ENCODE measurements at places on chromosomes 3 and 15.

- no peak for DNase-seq
Measured at GRCh38 chr3:143529798-143530197, 318.5 kb downstream of the SLC9A9 start.

DNA sequence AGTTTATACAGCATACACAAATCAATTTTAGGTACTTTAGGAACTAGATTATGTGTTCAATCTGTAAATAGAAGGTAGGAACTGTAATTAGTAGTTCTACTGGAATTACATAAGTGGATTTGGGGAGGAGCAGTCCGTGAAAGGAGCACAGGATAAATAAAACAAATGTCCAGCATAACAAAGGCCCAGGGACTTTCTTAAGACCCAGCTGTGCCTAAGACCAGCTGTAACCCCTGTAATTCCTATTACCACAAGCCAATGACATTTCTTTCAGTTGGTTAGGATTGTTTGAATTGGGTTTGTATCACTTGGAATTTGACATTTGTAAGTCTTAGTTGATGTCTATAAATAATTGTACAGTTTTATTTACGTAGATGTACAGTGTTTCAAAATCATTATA is 4.8 kb upstream of the ZBTB20 start:
- no peak for DNase-seq

GRCh38 chr3:32310918-32311839 is 72.7 kb downstream of the CMTM8 start:
- DNase-seq = no peak

DNA sequence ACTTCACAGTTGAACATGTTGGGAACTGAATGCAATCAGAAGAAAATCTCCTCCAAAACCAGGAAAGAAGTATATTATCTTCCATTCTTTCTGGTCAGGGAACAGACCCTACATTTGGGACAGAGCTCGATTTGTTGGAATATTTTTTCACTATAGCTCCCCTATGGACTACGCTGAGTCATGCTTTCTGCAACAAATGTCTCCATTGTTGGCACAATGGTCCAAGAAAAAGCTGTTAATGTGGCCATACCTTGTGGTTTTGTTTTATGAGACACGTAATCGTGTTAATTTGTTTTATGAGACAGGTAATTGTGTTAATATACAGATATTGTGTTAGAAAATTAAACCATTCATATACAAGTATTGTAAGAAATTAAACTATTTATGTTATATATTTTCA is 101.4 kb downstream of the TGFBR2 start:
- no peak for DNase-seq

DNA sequence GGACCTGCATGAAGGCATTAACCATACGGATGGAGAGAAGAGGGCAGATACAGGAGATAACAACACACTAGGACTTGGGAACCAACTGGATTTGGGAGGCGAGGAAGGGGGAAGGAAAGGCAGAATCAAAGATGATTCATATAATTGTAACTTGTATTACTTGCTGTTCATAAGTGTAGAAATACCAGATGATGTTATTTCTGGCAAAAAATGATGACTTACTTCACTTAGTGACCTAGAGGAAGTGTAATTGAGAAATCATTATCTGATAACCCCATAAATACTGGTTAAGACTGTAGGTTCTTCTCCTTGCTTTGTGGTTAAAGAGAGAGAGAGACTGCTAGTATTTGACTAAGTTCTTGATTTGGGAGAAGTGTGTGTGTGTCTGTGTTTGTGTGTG is 50.5 kb upstream of the GK5 start:
- no peak for DNase-seq

GRCh38 chr3:106241593-106241992 is 372.8 kb upstream of the CBLB start:
- DNase-seq = no peak

GRCh38 chr3:64443546-64444381 is 218.5 kb upstream of the PRICKLE2 start:
- no peak for DNase-seq

- DNase-seq = no peak
Measured at GRCh38 chr15:49934487-49934886, 184.5 kb downstream of the ATP8B4 start.

- DNase-seq = no peak
Measured at GRCh38 chr15:81544385-81544784, 170.4 kb upstream of the TMC3 start.

GRCh38 chr3:13231781-13232666 is 158.8 kb upstream of the IQSEC1 start:
- no peak for DNase-seq

- DNase-seq = no peak
Measured at GRCh38 chr3:187918081-187918644, 172.9 kb upstream of the BCL6 start.

- DNase-seq = no peak
Measured at GRCh38 chr15:31587583-31587982, 260.9 kb downstream of the KLF13 start.

DNA sequence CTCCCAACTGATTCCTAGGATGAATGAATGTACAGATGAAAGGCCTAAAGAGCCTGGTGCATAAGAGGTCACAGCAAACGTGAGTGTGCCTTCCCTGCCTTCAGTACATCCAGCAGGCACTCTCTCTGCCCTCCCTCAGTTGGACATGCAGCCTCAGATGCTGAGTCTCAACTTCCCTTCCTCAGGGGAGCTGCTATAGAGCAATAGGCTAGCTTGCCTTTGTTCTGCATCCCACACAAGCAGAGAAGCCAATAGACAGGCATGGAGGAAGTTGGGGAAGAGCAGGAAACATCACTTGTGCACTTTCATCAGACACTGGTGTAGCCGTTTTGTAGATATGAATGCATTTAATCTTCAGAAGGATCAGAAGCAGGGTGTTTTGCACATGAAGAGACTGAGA is 147.5 kb upstream of the THBS1 start:
- no peak for DNase-seq

DNA sequence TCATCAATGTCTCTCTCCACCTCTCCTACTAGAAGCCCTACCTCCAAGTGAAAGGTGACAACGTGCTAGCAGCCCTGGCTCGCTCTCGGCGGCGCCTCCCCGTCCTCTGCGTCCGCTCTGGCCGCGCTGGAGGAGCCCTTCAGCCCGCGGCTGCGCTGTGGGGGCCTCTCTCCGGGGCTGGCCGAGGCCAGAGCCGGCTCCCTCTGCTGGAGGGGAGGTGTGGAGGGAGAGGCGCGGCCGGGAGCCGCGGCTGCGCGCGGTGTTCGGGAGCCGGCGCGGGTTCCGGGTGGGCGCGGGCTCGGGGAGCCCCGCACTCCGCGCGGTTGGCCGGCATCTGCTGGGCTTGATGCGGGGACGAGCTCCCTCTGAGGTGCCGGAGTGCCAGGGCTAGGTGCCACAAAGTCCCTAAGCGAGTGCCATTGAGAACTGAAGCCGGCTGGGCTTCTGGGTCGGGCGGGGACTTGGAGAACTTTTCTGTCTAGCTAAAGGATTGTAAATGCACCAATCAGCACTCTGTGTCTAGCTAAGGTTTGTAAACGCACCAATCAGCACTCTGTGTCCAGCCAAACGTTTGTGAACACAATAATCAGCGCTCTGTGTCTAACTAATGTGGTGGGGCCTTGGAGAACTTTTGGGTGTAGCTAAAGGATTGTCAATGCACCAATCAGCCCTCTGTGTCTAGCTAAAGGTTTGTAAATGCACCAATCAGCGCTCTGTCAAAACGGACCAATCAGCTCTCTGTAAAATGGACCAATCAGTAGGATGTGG is 84.8 kb upstream of the ARRDC4 start:
- no peak for DNase-seq

GRCh38 chr3:33125840-33126239 is 12.0 kb downstream of the CRTAP start:
- no peak for DNase-seq

DNA sequence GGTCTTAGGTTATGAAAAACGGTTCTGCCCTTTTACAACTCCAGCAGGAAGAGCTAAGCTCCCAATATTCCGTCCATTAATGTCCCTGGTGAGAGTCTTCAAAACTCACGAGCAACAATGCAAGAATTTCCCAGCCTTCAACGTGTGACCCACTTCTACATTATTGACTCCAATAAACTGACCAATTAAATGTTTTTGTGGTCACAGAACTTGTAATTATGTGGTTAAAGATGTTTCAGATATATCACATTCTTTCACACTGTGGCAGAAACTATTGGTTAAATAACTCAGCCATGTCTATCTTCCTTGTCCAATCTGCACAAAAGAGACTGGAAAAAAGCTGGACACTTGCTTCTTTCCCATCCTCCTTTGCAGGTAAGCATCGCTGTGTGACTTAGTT is 286.6 kb upstream of the ADAMTS9 start:
- no peak for DNase-seq

DNA sequence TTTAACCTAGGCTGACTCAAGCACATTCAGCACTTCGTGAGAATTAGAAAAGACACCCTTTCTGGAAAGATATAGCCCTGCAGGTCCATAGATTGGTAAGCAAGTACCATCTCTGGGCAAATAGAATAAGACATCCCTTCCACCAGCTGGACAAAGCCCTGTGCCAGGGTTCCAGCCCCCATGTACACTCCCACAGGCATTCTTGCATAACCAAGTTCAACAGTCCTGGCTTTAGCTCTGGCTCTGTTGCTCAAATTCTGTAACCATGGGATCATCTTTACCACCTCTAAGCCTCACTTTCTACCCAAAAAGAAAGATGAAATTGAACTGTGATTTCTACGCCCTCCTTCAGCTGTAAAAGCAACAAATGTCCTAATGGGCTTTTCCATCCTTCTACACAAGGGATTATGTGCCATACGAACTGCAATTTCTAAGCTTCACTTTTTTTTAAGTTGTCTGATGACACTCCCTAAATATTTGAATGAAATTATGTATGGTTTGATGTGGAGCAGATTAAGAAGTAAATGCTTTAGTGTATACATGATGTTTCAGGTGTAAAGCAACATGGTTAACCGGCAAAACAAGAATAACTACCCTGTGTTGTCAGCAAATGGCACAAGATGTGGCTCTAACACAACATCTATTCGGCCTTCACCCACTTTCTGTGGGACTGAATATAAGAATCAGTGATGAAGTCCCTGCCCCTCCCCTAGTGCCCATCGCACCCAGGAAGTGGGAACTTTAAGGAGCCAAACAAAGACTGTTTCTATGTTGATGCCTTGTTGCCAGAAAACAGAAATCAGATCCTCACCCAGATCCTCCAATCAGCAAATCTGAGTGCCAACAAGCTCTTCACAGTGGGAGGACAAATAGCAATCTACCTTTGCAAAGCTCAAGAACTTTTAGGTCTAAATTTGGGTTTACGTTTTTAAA is 165.7 kb downstream of the P3H2 start:
- DNase-seq = no peak

DNA sequence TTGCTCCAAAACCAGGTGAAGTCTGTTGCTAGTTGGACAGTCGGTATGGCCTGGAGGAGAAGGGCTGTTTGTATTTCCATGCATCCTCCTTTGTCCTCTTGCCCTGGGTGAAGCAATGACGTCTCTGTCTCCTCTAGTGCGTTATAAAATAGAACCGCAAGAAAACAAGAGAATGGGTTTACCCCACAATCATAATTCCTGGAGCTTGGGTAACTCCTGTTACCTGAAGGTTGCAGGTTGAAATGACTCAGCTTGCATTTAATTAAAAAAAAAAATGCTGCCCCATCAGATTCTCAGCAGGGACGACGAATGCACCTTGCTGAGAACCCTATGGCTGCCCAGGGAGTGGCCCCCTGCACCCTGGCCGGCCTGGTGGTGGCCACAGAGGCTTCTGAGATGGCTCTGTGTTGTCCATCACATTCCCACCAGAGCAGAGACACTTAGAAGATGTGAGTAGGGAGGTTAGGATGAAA is 228.2 kb upstream of the BHLHE40 start:
- no peak for DNase-seq

GRCh38 chr15:39461536-39462130 is 119.2 kb upstream of the THBS1 start:
- no peak for DNase-seq

DNA sequence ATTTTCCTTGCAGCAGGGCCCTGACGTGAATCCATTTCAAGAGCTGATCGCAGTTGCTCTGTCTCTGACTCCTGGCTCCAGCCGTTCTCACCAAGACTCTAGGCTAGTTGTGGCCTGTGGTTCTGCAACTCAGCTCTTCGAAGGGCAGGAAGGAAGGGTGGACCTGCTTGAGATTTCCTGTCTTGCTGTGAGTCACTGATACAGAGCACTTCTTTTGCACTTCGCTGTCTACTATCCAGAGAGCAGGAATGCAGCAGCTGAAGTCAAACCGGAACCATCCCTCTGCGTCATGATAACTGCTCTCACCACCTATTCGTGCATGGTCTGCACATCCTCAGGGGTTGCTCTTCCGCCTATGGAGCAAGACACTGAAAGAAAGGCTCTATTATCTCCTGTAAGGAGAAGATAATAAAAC is 59.7 kb downstream of the RAP2B start:
- peak; percentile 60 for DNase-seq

DNA sequence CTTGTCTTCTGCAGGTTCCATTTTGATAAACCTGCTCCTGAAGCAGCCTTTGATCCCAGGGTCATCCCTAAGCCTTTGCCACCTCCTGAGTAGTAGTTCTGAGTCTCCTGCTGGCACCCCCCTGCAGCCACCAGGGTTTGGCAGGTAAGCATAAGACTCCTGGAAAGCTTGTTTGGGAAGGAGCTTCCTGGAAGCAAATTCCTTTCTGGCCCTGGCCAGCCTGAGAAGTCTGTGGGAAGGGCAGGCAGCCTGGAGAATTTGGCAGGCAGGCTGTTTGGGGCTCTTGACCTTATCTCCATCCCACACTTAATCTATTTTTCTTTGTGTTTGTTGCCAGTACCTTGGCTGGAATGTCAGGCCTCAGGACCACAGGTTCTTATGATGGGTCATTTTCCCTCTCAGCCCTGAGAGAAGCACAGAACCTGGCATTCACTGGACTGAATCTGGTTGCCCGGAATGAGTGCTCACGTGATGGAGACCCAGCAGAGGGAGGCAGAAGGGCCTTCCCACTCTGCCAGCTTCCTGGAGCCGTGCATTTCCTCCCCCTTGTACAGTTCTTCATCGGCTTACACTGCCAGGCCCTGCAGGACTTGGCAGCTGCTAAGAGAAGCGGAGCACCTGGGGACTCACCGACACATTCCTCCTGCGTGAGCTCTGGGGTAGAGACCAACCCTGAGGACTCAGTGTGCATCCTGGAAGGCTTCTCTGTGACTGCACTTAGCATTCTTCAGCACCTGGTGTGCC is 13.4 kb downstream of the ATRIP start:
- DNase-seq = no peak

- peak; percentile 32 for DNase-seq
Measured at GRCh38 chr15:84955089-84955848, 26.4 kb upstream of the PDE8A start.

DNA sequence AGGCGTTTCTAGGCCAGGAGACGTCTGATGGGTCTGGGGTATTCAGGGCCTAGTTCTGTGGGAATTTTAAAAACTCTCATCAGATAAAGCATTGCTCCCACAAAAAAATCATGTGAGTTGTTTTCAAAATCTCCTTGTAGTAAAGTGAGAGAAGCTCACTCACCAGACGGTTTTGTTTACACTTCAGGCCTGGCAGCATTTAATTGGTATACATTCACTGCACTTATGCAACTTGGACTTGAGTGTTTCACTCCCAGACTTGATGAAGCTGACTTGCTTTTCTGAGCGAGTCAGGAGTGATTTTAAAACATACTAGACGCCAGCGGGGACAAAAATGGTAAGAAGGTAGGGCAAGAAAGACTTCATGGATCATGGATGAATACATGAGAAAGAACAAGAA is 75.2 kb downstream of the SLCO3A1 start:
- no peak for DNase-seq

- DNase-seq = no peak
Measured at GRCh38 chr15:66574596-66574950, 8.8 kb upstream of the LCTL start.
